Upper lobe of right lung (tissue), 1 donor: ENCODE measurements at places on chromosomes 12 and 14. TPM values are rescaled to one million over a fixed set of nuclear protein-coding genes. Genes with fewer than 3 reads are reported as not detected.

RNASE3 gene
- total RNA-seq: not detected

IRAK3 gene
- 44.6 TPM for total RNA-seq

RERGL gene
- 0.72 TPM for total RNA-seq

HOXC9 gene
- 0.61 TPM for total RNA-seq

PTPN6 gene
- 154 TPM for total RNA-seq

DENND5B gene
- 7.5 TPM for total RNA-seq

CDCA3 gene
- total RNA-seq: 1.1 TPM

APOF gene
- total RNA-seq: not detected

GPRC5D gene
- total RNA-seq: not detected

DNA sequence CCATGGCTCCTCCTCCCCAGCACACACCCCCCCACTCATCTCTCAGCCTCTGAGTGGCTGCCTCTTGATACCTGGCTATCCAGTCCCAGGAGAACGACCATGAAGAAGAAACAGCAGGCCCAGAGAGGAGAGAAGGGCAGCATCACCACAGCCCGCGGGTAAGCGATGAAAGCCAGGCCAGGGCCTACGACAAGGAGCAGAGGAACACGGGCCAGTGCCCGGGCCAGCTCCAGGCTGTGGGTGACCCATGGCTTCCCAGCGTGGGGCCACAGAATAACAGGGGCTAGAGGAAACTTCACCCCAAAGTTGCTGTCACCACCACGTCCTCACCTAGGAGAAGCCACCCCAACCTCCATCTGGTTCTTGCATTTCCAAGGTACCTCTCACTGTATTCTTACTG lies 10.4 kb upstream of the SLC6A12 start:
- no peaks in the 10 kb centered on the region for H3K4me1 ChIP-seq
- H3K36me3 ChIP-seq: no peaks in the 10 kb centered on the region
- H3K27me3 ChIP-seq: no peaks in the 10 kb centered on the region
- DNase-seq: peak; percentile 39
- no peak overlapping the region for H3K4me3 ChIP-seq
- H3K27ac ChIP-seq: no peak overlapping the region

DNA sequence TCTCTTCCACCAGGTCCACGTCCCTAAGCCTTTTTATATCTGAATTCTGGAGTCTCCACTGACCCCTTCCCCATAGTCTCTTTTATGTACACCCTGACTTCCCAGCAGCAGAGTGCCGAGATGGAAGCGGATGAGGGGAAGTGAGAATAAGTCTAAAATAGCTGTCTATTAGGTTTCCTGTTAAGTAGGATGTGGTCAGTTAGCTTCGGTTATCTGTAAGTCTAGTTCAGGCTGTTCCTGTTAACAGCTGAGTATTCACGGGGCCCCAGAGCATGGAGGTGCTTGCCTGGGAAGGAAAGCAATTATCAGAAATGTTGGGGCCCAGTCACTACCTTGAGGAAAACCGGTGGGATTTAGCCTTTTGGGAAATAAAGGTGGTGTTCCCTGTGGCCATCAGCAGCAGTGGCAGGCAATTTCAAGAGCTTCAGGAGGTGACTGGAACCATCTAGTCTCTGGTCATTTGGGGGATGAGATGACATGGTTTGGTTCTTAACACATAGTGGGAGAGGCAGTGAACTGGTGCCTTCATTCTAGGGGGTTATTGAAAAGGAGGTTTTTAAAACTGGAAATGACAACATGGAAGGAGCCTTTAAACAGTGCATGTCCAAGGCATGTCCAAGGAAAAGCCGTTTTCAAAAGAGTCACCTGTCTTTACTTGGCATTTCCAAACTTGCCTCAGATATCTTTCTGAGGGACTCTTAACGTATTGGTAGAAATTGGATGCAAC lies 21.8 kb downstream of the CHST11 start:
- DNase-seq: no peak
- no peaks in the 10 kb centered on the region for H3K36me3 ChIP-seq
- peaks cover 25% of the 10 kb centered on the region for H3K4me1 ChIP-seq
- no peaks in the 10 kb centered on the region for H3K27me3 ChIP-seq

- H3K27me3 ChIP-seq: no peaks in the 10 kb centered on the region
- DNase-seq: no peak
- H3K36me3 ChIP-seq: no peaks in the 10 kb centered on the region
Observed at GRCh38 chr14:75383721-75384120, 44.1 kb upstream of the JDP2 start.

DNA sequence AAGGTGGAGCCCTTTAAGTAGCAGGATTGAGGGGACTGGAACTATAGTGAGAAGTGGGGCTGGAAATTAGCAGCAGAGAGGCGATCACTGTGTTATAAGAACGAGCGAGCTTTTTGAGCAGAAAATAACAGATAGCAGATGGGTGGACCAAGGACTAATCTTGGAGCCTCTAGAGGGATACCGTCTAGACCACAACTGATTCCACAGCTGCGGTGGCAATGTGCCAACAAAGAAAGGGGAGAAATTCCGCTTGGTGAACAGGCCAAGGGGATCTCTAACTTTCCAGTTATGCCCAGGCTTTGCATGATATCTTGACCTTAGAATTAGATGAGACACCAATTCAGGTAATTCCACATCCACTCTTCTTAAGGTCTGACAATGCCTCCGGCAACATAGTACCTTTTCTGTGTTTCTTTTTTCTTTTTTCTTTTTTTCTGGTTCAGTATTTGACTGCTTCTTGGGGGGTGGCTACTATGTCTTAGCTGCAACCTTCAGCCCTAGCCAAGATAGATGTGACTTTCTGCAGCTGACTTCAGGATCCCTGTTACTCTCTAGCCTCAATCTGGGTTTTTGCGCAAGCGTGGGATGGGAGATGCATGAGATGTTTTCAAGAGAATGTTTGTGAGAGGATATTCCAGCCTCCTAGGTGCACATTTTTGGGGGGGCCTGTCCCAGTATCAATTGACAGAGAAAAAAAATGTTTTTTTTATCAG lies 143.4 kb upstream of the CPSF6 start:
- H3K27me3 ChIP-seq: no peaks in the 10 kb centered on the region
- H3K27ac ChIP-seq: no peak overlapping the region
- no peaks in the 10 kb centered on the region for H3K36me3 ChIP-seq
- H3K4me3 ChIP-seq: no peak overlapping the region
- H3K4me1 ChIP-seq: no peaks in the 10 kb centered on the region

DNA sequence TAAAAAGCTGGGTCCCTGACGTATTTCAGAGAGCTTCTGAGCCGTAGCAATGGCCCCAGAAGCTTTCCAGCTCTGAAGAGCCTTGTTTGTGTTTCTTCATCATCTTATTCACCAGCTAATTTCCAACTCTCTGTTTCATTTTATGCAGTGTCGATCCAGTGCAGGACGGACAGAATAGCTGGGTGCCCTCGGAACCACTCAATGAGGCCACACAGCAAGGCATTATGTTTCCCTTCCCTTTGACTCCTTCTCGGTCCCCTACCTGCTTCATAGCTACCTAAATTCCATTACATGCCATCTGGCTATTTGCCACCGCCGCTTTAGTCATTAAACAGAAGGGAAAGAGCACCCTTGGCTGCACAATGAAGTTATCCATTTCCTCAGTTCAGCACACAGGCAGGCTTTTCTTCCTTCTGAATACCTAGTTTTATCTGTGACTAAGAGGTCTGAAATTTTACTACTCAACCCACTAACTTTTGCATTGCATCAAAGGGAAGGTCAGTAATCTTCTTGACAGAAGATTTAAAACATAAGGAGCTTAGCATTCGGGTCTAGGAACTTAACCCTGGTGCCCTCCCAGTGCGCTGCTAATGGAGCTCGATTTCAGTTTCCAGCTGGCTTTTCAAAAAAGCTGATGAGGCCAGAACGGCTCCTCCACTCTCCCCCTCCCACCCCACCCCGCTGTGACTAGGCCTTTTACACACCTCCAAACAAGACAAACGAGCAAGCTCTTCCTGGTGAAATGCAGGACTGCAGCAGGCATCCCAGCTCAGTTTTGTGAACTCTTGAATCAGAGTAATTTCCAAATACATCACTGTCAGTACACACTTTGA lies 176.8 kb downstream of the GXYLT1 start:
- H3K4me3 ChIP-seq: no peak overlapping the region
- H3K27me3 ChIP-seq: no peaks in the 10 kb centered on the region
- H3K36me3 ChIP-seq: no peaks in the 10 kb centered on the region
- H3K4me1 ChIP-seq: no peaks in the 10 kb centered on the region

- no peak overlapping the region for H3K4me3 ChIP-seq
- DNase-seq: no peak
- no peaks in the 10 kb centered on the region for H3K4me1 ChIP-seq
Observed at GRCh38 chr14:32110548-32110896, 33.4 kb downstream of the ARHGAP5 start.

- no peak overlapping the region for H3K4me3 ChIP-seq
- H3K27me3 ChIP-seq: no peaks in the 10 kb centered on the region
- no peaks in the 10 kb centered on the region for H3K36me3 ChIP-seq
- H3K4me1 ChIP-seq: no peaks in the 10 kb centered on the region
Observed at GRCh38 chr14:65606460-65606859, 193.9 kb downstream of the FUT8 start.

DNA sequence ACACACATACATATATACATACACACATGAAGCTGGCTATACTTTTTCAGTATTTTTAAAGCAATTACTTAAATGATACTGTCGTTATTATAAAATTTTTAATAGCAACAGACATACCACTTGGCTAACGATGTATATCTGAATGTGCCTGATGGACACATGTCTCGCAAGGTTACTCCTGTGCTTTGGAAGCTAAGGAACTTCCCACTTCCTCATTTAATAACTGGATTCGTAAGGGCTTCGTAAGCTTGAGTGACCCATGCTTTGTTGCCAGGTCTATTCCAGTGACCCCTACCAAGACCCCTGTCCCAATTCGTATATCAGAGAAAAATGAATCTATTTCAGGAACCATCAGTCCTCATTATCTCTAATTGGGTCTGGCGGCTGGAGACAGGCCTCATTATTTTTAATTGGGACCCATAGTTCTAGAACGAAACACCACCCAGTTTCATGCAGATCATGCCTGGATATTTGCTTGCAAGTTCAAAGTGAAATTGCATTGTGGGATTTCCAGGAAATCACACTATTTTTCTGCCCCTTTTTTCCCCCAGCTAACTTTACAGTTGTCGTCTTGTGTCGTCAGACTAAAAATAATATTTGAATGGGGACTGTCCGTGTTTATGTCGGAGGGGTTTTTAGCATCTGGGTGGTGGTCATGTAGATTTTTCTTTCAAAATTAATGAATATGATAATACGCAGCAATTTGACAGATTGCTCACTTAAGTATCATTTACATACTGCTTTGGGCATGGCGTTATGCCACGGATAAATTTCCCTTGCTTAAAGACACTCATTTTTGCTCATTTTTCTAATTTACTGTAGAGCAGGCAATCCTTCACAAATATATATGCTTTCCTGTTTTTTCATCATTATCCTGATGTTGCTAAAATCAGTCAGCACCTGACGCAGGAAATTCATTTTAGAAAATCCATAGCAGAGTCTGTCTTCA lies 17.1 kb upstream of the MYO1H start:
- H3K4me1 ChIP-seq: no peaks in the 10 kb centered on the region
- no peak for DNase-seq
- no peaks in the 10 kb centered on the region for H3K36me3 ChIP-seq
- peaks cover 14% of the 10 kb centered on the region for H3K27me3 ChIP-seq
- no peak overlapping the region for H3K4me3 ChIP-seq
- no peak overlapping the region for H3K27ac ChIP-seq

- H3K4me1 ChIP-seq: peaks cover 26% of the 10 kb centered on the region
- no peaks in the 10 kb centered on the region for H3K36me3 ChIP-seq
- peak overlapping the region; percentile 56 for H3K4me3 ChIP-seq
Observed at GRCh38 chr12:26122681-26123481, 2.0 kb downstream of the BHLHE41 start.

DNA sequence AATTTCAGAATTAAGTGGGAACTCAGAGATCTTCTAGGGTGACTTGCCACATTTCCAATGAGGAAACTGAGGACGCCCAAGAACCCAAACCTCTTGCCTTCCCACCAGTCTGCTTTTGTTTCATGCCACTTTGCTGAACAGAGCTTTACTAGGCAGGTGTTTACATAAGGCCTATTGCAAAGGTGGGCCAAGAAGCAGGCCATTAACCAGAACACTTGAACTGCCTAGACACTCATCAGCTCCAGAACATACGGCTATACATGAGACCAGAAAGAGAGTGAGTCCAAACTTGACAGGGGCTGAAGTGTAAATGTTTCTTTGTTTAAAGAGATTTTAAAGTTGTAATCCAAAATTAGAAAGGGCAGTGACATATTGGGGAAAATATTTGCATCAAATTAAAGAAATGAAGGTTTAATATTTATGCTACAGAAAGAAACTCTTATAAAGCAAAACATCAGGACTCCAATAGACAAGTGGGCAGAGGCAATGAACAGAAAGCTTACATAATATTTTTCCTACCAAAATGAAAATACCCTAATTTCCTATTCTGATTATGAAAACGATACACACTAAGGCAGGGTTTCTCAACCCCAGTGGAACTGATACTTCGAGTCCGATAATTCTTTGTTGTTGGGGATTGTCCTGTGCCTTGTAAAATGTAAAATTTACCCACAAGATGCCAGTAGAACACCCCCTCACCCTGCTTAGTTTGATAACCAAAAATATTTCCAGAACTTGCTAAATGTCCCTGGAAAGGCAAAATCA lies 11.7 kb downstream of the BATF start:
- H3K27ac ChIP-seq: no peak overlapping the region
- H3K4me3 ChIP-seq: no peak overlapping the region
- H3K4me1 ChIP-seq: peaks cover 14% of the 10 kb centered on the region
- no peaks in the 10 kb centered on the region for H3K27me3 ChIP-seq
- no peaks in the 10 kb centered on the region for H3K36me3 ChIP-seq
- DNase-seq: no peak

- no peak overlapping the region for H3K27ac ChIP-seq
- no peaks in the 10 kb centered on the region for H3K27me3 ChIP-seq
- peaks cover under 1% of the 10 kb centered on the region for H3K4me1 ChIP-seq
- no peak overlapping the region for H3K4me3 ChIP-seq
- DNase-seq: no peak
Observed at GRCh38 chr12:113252494-113252893, 31.2 kb downstream of the TPCN1 start.

DNA sequence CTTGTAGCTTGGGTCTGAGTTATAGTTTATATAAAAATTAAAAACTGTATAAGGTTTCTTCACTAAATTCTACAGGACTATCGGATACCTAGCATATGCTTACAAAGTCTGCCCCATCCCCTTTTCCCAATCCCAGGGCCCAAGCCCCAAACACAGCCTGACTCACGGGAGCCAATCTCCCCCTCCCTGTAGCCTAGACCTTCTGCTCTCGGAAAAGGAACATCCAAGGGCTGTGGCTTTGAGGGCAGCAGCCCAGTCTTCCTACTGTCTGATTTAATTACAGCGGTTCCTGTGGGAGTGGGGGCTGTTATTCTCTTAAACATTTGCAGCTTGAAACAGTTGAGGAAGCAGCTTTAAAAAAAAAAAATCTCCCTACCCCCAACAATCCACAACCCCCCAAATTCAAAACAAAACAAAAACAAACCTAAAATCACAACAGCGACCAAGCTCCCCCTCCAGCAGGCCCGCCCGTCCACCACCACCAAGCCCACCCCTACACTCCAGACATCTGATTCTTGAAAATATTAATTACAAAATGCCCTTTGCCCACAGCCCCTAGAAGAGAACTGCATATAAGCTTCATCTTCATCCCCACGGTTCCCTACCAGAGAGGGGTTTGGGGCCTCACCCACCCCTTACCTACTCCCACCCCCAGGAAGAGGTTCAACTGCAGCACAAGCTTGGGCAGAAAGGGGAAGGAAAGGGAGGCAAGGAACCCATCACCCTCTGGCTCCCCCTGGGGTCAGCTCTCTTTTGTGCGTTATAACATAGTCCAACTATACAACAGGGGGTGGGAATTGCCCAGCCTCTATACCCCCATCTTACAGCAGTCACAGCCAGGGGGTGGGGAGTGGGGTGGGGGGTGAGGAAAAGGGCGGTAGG lies 1.1 kb upstream of the PRKAG1 start:
- H3K27me3 ChIP-seq: no peaks in the 10 kb centered on the region
- H3K4me1 ChIP-seq: peaks cover 13% of the 10 kb centered on the region
- peak overlapping the region; percentile 94 for H3K4me3 ChIP-seq
- peaks cover 38% of the 10 kb centered on the region for H3K36me3 ChIP-seq
